ENCODE measurements at places on chromosomes 11 and 22. TPM values are rescaled to one million over a fixed set of nuclear protein-coding genes. Genes with fewer than 3 reads are reported as not detected.

Gene C1QTNF5
- not detected for total RNA-seq

Gene ABTB2
- total RNA-seq: 43.0 TPM

Gene MAML2
- 3.3 TPM for total RNA-seq

Gene GAL3ST1
- total RNA-seq: 10.9 TPM

Gene TRIM49
- 0.09 TPM for total RNA-seq

Gene ISX
- not detected for total RNA-seq

Gene PGR
- total RNA-seq: not detected

Gene NCF4
- total RNA-seq: 0.08 TPM

Gene IGSF9B
- 2.4 TPM for total RNA-seq

Gene KDM4E
- total RNA-seq: not detected

Gene PPP1R14B
- total RNA-seq: 208 TPM

Gene LMNTD2
- total RNA-seq: 2.9 TPM

Gene WEE1
- 18.2 TPM for total RNA-seq

Gene MRGPRF
- total RNA-seq: 0.07 TPM

Gene CD3G
- total RNA-seq: not detected

Gene PRAME
- total RNA-seq: 107 TPM

Gene CDCA5
- total RNA-seq: 73.1 TPM

Gene CRYBB2
- total RNA-seq: not detected

Gene TOMM22
- 72.6 TPM for total RNA-seq

Gene OR2D2
- not detected for total RNA-seq

Gene PNPLA2
- total RNA-seq: 61.1 TPM

Gene KLHL35
- 0.75 TPM for total RNA-seq

Gene DSCAML1
- 0.64 TPM for total RNA-seq

Gene POU2AF2
- not detected for total RNA-seq

Gene UBQLNL
- not detected for total RNA-seq

Gene NEU3
- total RNA-seq: 3.4 TPM

Gene CSNK2A3
- 1.7 TPM for total RNA-seq

Gene SLC5A1
- 0.03 TPM for total RNA-seq

Gene PRODH
- 1.2 TPM for total RNA-seq

Gene OTOG
- not detected for total RNA-seq

Gene E2F8
- 5.8 TPM for total RNA-seq

Gene CDC42EP2
- total RNA-seq: 19.2 TPM

Gene LRFN4
- total RNA-seq: 87.5 TPM

Gene SEC14L6
- not detected for total RNA-seq

Gene UEVLD
- total RNA-seq: 19.5 TPM

Gene WT1
- total RNA-seq: 5.5 TPM

Gene FGF4
- not detected for total RNA-seq

Gene SCN3B
- 0.14 TPM for total RNA-seq

Gene MRGPRG
- not detected for total RNA-seq

Gene OR10D3
- not detected for total RNA-seq

Gene DAGLA
- 7.4 TPM for total RNA-seq

Gene OR4D5
- not detected for total RNA-seq

Gene FGF3
- not detected for total RNA-seq

Gene SCGB1D2
- total RNA-seq: not detected

Gene XRRA1
- total RNA-seq: 4.5 TPM

Gene FKBP2
- total RNA-seq: 138 TPM

Gene IL10RA
- 0.07 TPM for total RNA-seq

Gene LIF
- total RNA-seq: 21.0 TPM

Gene VSTM5
- total RNA-seq: not detected

Gene SLC22A25
- not detected for total RNA-seq

All from A549 treated with AZD2906 at 1 μM for 4 hours (cell line).